ENCODE measurements at places on chromosomes 3 and 15.

DNA sequence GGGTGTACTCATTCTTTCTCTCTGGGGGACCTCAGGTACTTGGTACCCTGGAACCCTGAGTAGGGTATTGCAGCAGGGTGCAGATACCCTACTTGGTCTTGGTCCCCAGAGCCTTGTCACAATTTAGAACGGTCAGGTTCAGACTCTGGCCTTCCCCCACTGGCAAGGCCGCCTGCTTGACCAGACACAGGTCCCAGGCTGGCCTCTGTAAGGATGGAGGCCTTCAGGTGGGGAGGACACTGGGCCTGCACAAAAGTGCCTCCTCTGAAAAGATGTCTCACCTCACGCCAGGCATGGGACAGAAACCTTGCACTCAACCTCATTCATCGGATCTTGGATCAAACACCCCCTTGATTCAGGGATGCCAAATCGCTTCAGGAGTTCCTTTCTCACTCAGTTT, 158.4 kb downstream of the KLF13 start:
- peak; percentile 29 for DNase-seq

- DNase-seq: no peak
Measured at GRCh38 chr3:58432905-58433304, 727 bp downstream of the PDHB start.

DNA sequence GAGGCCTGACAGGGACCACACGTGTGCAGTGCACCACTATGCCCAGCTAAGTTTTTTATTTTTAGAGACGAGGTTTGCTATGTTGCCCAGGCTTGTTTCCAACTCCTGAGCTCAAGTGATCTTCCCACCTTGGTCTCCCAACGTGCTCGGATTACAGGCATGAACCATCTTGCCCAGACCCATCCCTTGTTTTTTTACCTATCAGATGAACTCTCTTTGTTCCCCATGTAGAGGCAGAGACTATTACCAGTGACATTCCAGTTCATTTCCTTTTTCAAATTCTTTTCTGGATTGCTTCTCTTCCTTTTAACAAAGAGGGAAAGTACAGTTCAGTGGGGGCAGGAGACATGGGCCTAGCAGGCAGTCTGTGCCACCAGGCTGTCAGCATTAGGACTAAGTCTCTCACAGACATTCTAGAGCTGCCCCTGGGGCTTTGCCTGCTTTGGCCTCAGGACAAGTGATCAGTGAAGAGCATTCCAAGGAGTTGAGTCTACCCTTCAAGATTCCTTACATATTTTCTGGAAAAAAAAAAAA, 103.5 kb upstream of the SLC7A14 start:
- peak; percentile 47 for DNase-seq

GRCh38 chr15:45744236-45744589, 109.4 kb downstream of the SQOR start:
- no peak for DNase-seq

- no peak for DNase-seq
Measured at GRCh38 chr3:53798144-53798543, 48.1 kb downstream of the CHDH start.

DNA sequence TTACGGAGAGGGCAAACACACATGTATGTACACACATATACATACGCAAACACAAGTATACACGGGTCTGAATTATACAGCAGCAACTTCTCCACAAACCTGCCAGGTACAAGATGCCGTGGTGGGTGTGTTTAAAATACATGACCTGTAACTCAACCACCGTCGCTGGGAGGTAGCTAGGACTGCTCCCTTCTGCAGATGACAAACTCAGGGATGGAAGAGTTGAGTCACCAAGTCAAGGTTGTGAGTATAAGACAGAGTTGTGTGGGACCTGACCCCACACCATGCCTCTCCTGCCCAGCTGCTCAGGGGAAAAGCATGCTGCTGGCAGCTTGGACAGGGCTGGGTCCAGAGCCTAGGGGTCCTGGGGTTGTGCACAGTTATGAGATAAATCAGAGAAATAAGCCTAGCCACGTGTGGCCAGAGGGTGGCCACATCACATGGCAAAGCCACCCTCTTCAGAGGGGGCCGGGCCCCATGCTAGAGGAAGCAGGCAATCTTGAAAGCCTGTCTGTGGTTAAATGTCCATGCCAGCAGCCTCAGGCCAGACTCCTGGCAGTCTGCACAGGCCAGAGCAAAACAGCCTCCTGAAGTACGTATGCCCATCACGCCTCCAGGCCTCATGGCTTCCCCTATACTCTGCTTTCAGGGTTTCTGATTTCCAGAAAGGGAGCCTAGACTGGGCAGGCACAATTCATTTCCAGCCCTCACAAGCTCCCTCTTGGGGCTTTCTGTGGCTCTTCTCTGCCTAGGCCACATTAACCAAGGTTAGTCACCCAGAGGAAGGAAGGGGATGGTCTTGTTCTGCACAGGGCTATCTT, 107.7 kb upstream of the RPL32 start:
- DNase-seq: no peak

DNA sequence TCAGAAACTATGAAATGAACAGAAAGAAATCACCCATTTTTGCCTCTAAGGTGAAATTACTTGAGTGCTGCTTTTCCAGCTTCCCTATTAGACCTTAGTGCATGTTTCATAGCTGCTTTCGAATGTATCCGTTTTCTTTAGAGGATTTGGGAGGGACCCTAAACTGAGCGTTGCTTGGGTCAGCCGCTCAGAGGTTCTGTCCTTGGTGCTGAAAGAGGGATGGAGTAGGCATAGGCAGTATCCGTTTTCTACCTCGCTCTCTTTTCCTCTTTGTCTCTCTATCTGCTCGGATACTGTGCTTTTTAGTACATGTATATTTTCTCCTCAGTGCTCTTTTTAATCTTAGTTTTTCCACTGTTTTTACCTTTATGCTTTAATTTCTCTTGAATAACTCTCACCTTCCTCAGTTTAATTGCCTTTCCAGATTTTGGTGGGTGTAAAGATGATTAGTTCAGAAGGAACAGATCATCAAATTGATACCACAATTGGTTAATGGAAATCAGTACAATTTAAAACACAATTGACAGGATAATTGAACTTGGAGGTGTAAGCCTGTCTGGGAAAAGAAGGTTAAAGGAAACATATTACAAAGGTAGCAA, at the start of gene DRD3:
TSS of gene DRD3 (minus strand) at position 283 of the 599 bp plus-strand sequence. CDS start 7,060 bp downstream, outside the sequence.
- DNase-seq: no peak

- no peak for DNase-seq
Measured at GRCh38 chr3:67524046-67524445, 130.4 kb downstream of the SUCLG2 start.

DNA sequence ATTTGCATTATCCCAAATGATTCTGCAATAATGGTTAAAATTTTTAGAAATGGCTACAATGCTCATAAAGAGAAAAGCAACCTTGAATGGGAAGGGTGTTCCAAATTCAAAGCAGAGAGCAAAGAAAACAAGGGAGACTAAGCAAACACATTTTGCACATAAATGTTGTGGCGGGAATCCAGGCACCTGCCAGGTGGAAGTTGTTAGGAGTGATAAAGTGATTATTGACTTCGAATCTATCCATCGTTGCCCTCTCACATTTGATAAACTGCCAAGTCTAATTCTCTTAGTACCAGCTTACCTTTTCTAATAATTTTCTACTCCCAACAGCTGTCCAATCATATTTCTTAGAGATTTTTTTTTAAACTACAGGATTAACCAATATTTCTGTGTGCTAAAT, 244.5 kb downstream of the CACNA2D3 start:
- DNase-seq: no peak

- DNase-seq: no peak
Measured at GRCh38 chr3:5302661-5303060, 115.2 kb downstream of the EDEM1 start.

- no peak for DNase-seq
Measured at GRCh38 chr3:111723293-111724215, 128.4 kb upstream of the ZBED2 start.

DNA sequence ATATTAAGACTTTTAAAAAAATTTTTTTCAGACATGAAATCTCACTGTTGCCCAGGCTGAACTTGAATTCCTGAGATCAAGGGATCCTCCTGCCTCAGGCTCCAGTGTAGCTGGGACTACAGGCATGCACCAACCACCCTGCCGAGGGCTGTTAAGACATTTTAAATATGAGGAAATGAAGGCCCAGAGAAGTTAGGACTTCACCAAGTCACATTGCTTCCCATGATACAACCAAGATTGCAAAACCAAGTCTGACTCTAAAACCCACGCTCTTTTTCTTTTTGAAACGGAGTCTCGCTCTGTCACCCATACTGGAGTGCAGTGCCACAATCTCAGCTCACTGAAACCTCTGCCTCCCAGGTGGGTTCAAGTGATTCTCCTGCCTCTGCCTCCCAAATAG, 28.0 kb downstream of the PTPN9 start:
- no peak for DNase-seq

GRCh38 chr15:47407692-47408091, 309.6 kb upstream of the SEMA6D start:
- no peak for DNase-seq

DNA sequence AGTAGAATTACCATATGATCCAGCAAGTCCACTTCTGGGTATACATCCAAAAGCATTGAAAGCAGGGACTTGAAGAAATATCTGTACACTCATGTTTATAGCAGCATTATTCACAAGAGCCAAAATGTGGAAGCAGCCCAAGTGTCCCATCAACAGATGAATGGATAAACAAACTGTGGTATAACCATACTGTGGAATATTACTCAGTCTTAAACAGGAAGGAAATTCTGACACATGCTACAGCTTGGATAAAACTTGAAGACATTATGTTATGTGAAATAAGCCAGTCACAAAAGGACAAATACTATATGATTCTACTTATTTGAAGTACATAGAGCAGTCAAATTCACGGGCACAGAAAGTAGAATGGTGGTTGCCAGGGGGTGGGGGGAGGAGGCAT, 91.2 kb downstream of the HMG20A start:
- DNase-seq: no peak

GRCh38 chr15:94130504-94130903, 100.9 kb upstream of the MCTP2 start:
- no peak for DNase-seq

DNA sequence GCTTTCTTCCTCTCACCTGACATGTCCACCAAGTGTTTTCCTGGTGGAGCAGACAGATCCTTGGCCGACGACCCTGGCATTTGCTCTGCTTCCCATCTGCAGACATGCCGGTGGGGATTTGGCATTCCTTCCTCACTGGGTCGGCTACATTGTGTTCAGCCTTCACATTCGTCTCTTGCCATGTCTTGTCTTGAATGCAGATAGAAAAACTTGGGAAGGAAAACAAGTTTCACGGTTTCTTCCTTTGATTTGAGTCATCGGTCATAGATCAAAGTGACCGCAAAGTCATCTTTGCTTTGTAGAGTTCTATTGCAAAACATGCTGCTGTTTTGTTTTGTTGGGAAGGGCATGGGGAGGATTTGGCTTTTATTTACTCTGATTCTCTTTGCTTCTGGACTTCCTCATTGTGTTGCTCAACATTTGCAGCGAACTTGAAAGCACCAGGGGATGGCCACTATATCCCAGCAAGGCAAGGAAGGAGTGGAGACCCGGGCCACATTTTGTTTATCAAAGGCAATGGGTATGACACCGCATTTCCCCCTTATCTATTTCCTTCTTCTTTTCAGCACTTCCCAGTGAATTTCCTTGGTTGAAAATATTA, 321.3 kb downstream of the CACNA2D3 start:
- no peak for DNase-seq

DNA sequence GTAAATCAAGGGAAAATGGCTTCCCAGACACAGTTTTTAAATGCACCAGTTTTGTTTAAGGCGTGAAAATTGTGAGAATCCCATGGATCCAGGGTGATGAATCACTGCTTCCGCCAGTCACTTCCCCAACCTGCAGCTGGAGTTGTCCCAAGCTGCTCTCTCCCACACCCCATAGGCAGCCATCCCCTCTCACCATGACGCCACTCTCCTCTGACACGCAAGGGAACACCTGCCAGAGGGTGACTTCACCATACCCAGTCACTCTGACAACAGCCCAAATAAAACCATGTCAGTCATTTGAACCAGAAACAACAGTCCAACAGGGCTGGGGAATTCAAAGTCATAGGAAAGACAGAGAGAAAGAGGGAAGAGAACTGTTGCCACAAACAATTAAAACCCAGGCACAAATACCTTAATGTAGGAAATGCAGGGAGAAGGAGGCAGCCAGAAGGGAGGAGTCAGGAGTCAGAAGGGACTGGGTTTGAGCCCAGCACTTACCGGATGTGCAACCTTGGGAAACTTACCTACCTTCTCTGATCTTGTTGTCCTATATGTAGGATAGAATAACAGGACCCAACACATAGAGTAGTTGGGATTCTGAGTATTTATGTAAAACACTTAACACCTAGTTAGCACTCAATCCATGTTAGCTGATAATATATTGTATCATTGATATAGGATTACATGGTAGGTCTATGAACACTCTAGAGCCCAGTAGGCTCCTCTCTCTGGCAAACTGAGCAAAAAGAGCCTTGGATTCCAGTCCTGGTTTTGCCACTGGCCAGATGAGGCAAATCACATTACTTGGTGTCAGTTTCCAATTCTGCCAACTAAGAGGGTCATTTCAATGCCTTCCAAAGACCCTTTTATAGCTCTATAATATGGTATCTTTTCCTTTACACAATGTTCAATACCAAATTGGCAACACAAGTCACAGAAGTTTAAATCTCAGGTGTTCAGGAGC, 326.3 kb upstream of the ICE2 start:
- DNase-seq: no peak

GRCh38 chr3:2356298-2356950, 257.8 kb downstream of the CNTN4 start:
- DNase-seq: no peak

- no peak for DNase-seq
Measured at GRCh38 chr15:71440489-71441110, 325.3 kb downstream of the THSD4 start.

DNA sequence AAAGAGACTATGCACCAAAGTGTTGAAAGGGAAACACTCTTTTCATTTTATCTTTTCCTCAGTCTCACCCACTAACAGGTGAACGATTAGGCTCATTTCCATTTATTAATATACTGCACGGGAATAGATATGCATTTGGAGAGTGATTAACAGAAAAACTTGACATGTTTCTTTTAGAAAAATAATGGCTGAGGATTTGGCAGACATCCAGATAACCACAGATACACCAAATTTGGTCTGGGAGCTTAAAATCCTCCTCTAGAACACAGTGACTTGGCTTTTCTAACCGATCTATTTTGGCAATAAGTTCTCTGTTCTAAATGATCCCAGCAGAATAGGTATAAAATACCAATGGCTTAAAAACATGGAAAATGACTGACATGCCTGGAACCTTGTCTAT, 459.3 kb upstream of the SGO1 start:
- no peak for DNase-seq

DNA sequence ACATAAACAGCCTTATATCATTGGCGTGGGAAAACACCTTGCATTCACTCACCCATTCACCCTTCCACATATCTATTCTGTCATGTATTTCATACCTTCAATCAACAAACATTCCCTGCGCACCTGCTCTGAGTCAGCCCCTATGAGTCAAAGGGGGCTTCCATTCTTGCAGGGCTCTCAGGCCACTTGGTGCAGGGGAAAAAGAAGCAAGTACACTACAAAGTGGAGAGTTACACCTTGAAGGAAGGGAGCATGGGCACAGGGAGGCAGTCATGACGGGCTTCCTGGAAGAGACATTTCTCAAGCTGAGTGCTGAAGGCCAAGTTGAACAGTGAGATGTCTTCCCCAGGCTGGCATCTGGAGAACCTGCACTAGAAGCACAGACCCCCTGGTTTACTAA, 4.6 kb upstream of the AMOTL2 start:
- no peak for DNase-seq

GRCh38 chr3:169472259-169472900, 191.1 kb downstream of the MECOM start:
- no peak for DNase-seq
